ENCODE measurements at places on chromosomes 11 and 22.

DNA sequence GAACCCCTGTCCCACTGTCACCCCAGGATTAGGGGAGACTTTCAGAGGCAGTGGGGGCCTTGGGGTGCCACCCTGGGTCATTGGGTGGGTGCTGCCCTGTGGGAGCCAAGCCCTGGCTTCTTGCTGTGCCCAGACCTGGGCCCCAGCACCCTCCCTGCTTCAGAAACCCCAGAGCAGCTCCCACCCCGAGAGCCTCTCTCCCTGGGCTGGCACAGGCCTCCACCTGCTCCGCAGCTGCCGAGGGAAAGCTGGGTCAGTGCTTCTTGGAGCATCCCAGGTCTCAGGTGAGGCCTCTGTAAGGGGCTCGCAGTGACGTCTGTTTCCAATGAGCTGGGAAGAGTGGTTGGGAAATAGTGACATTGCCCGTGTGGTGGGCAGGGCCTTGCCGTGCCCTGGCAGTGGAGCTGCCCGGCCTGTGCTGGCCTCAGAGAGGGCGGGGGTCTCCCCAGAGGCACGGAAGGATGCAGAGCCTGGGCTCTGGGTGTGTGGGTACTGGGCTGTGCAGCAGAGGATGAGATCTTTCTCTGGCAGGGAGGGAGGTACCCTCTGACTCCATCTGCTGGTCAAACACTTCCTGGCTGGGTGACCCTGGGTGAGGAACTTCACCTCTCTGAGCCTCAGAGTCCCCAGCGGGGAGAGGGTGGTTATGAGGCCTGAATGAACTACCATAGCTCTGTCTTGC, 23.0 kb downstream of the C22orf23 start:
- DNase-seq = no peak

GRCh38 chr11:44065161-44065661, 859 bp upstream of the ACCS start:
- no peak for DNase-seq

DNA sequence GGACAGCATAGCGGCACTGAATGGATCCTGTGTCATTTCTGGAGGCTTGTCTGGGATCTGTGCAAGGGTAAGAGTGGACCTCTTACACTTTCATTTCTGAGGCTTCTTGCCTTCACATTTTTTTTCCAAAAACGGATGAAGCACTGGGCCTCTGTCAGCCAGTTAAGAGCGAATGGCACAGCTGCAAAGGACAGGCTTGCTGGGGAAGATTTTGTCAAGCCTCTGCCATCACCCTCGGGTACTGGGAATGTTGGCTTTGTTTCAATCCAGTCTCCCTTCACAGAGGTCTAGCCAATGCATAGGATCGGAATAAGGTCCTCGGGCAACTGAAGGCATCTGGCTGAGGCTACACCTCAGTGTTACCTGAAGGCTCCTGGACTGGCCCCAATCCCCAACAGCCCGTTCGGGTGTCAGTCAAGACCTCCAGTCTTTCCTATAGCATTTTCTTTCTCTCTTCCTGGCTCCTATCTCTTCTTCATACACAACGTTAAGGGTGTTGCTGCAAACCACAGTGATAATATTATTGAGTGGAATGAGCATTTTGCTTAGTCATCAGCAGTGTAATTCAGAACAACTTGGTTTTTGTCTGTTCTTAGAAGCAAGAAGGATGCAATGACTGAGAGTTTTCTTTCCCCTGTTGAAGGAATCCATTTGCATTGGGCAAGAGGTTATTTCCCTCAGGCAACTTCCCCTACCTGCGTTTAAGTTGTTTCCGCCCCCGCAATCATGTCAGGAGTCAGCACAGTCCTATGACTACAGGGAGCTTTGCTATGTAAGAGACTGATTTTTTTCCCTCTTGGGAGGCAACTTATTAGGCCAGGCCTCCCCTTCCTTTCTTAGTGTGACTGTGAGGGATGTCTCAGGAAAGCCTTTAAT, 22.8 kb downstream of the NPAT start:
- no peak for DNase-seq

- no peak for DNase-seq
Measured at GRCh38 chr22:44745853-44746789, 6.3 kb upstream of the ARHGAP8 start.

GRCh38 chr22:48438096-48438495, 1389.6 kb downstream of the BRD1 start:
- no peak for DNase-seq

- no peak for DNase-seq
Measured at GRCh38 chr11:86396396-86396795, 21.7 kb downstream of the CCDC81 start.

DNA sequence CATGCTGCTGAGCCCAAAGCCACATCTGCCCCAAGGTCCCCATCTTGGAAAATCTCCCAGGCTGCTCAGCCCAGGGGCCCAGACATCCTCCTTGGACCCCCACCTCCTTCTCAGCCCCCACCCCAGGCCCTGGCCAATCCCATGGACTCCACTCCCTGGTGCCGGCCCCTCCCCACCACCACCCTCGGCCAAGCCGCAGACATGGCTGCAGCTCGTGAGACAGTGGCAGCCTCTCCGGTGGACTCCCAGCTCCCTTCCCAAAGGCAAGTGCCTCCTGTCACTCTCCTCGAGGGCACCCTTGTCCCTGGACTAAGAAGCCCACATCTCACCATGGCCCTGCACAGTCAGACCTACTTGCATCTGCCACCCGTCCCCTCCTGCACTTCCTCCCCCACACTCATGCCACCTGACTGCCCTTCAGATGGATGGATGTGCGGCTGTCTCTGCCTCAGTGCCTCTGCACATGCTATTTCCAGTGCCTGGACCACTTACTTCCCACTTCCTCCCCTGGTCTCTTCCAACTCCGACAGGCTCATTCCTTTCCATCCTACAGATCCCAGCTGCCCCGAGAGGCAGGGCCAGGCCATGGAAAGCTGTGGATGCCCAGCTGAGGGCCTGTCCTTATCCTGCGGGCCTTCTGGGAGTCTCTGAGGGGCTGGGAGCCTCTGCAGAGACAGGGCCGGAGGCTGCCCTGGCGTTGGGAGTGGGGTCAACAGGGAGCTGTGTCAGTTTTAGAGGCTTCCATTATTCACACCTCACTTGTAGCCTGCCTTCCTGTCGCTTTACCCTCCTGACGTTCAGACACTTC, 25.5 kb upstream of the RFPL3 start:
- DNase-seq = peak; percentile 7

- DNase-seq = peak; percentile 28
Measured at GRCh38 chr22:23684561-23685031, 6.2 kb upstream of the RGL4 start.

DNA sequence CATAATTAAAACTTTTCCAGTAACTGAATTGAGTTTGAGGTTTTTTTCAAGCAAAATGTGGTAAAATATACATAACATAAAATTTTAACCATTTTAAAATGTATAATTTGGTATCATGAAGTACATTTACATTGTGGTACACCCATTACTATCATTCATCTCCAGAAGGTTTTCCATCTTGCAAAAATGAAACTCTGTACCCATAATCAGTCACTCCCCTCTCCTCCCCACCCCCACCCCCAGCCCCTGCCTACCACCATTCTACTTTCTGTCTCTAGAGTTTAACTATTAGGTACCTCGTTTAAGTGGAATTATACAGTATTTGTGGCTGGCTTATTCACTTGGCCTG, 63.7 kb downstream of the MICAL2 start:
- no peak for DNase-seq

DNA sequence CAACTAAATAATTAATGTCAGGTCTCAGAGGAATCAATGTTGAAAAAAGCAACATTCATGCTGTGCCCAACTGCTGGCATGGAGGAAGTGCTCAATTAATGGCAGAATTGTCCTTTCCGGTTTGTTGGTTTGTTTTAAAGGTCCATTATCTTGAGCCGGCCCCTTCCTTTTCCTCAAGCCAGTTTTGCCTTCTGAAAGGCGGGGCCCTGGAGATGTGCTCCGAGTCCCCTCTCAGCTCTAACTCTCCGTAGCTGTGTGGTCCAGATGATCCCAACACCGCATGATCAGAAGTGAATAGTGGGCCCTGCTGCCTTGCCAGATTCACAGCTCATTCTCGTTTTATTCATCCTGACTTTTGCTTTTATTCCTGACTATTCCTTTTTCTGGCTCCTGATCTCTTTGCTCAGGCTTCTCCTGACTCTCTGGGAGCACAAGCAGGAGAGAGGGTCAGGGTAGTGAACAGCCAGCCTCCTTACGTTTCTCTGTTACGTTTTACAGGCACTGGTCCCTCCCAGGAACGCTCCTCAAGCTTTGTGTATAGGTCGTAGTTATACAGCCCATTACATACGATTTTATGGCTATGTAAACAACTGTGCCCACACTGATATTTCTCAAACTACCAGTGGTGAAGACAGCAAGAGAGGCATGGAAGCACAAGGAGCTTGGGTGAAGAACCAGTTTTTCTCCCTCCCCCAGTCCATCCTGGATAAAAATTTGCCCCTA, 265.9 kb downstream of the LARGE1 start:
- no peak for DNase-seq

DNA sequence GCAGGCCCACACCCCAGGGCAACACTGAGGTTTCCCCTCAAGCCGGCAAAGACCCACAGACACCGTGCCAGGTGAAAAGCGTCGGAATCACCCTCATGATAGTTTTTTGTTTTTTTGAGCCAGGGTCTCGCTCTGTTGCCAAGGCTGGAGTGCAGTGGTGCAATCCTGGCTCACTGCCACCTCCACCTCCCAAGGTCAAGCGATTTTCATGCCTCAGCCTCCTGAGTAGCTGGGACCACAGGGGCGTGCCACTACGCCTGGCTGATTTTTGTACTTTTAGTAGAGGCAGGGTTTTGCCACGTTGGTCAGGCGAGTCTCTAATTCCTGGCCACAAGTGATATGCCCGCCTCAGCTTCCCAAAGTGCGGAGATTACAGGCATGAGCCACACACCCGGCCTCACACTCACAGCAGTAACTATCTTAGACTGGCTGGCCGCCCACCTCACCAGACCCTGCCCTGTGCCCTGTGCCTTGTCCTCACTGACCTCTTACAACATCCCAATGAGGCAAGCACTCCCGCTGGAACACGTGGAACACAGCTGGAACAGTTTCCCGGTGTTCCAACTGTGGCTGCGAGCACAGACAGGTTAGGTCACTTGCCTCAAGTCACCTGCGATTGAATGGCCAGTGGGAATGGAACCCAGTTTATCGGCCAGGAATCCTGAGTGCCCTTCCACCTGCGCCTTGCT, 21.1 kb downstream of the LRRC10B start:
- DNase-seq = peak; percentile 67

DNA sequence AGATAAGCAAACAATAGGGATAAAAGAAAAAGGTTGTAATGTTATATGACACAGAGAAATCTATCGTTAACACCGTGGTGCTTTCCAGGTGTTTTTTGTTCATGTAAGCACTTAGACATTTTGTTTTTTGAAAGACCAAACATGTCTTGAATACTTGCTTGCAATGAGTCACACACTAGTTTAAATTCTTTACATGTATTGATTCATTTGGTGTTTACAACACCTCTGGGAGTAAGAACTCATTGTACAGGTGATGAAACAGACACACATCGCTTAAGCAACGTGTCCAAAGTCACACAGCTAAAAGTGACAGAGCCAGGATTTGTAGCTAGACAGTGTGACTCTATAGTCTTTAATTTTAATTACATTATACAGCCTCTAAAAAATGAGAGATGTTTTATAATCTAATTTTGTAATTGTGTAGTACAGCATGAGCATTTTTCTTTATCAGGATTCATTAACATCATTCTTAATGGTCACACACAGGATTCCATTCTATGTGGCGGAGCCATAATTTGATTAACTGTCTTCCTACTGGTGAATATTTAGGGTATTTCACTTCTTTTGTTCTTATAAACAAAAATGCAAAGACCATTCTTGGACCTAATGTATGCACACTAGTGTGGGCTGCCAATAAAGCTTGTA, 148.8 kb downstream of the DBX1 start:
- no peak for DNase-seq

GRCh38 chr11:120203626-120204025, 7.2 kb upstream of the OAF start:
- no peak for DNase-seq

GRCh38 chr11:78733031-78733430, 158.4 kb upstream of the NARS2 start:
- no peak for DNase-seq

GRCh38 chr11:14768526-14769188, 123.4 kb downstream of the CYP2R1 start:
- DNase-seq = no peak

DNA sequence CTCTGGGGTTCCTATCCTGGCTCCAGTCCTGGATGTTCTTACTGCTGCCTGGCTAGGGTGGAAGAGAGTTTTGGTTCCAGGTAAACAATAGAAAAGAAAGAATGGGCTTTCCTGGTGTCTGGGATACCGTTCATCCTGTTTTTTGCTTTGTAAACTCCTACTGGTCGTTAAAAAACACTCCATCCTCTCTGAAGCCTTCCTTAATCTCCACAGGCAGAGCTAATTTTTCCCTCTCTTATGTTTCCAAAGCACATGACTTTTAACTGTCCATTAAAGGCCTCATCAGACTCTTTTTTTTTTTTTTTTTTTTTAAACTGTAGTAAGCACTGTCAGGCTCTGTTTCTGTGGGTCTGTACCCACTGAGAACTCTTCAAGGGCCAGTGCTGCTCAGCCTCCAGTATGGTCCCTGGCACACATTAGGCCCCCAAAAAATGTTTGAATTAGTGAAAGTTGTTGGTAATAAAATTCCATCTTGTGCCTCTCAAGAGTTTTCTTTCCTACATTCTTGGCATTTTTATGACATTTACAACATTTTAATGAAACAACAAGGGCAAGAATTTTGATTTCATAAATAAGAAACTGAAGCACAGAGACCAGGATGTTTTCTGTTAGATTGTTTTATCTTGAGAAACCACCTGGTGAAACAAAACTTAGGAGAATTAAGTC, 104.2 kb downstream of the TEAD1 start:
- no peak for DNase-seq

GRCh38 chr11:11025087-11025486, 167.2 kb upstream of the ZBED5 start:
- DNase-seq = no peak

DNA sequence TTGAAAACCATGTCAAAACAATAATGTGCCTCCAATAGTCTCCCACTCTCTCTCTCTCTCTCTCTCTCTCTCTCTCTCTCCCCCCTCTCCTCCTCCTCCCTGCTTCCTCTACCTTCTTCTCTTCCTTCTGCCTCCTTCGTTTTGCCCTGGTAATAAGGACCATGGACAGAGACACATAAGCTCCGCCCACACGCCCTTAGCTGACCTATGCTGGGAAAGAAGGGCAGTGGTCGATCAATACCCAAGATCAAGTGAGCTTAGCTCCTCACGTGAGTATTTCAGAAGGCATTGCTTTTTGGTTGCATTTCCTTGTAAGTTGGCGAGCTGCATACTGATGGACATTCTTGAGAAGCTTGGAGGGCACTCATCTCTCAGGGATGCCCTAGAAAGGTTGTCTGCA, 194.8 kb downstream of the MIAT start:
- DNase-seq = no peak
